H1 (cell line): ENCODE measurements at places on chromosomes 11 and 22.

DNA sequence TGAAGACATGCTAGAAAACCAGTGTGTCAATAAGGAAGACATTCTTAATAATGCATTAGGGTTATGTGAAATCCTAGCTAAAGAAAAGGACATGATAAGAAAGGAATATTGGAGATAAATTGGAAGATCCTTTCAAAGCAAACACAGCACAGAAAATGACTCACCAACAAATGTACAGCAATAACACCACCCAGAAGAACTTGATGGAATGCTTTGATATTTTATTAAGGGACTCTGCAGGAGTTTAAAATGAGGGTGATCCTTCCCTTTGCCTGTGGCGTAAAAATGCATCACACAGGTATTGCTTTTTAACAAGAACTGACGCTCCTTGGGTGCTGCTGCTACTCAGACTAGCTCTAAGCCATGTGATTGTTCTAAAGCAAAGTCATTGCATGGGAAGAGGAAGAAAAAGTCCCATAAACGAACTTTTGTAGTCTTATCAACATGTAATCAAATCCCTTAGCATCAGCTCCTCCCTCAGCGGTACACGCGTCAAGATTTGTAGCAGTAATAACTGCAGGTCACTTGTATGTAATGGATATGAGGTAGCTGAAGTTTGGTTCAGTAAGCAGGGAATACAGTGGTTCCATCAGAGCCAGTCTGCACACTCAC is 48.4 kb upstream of the EED start:
- no peak for DNase-seq

DNA sequence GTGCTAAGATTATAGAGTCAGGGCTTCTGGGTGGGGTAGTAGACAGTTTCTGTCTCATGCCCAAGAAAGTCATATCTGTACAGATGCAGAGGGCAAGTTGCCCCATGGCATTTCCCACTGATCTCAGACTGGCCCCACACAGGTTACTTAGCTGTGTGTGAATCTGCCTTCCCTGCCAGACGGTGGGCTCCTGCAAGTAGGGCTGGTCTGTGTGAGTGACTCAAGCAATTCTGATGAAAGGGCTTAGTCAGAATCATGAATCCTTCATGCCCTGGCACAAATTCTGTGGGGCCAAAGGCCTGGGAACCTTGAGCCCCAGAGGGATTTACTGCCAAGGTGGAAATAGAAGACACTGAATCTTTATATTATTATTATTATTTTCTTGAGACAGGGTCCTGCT is 30.4 kb downstream of the USH1C start:
- DNase-seq, result no peak

GRCh38 chr11:116388146-116388545 is 384.6 kb downstream of the BUD13 start:
- DNase-seq, result no peak

- DNase-seq, result no peak
Measured at GRCh38 chr11:80873310-80873999, 1432.6 kb upstream of the TENM4 start.

DNA sequence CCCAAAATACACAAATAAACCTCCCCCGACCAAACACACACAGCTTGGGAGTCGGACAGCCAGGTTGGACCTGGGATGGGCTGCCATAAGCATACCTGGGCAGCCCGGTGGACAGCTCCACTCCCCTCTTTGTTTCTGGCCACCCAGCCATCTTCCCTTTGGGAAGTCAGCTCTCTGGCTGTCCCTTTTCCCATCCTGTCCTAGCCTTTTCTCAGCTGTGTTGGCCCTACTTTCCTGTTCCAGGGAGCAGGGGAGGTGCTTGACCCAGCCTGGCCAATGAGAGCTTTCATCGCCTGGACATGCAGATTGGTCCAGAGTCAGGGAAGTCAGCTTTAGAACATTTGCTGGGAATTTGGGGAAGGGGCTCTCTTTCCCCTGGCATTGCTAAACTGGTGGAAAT is 68.7 kb upstream of the NECTIN1 start:
- no peak for DNase-seq

GRCh38 chr11:83241291-83241946 is 44.7 kb downstream of the CCDC90B start:
- DNase-seq, result peak; percentile 50

GRCh38 chr11:31301549-31302510 is 67.7 kb downstream of the DCDC1 start:
- no peak for DNase-seq

- DNase-seq, result no peak
Measured at GRCh38 chr11:11245453-11245852, 107.6 kb downstream of the CSNK2A3 start.

GRCh38 chr22:45150139-45150538 is 13.6 kb upstream of the NUP50 start:
- DNase-seq, result no peak

DNA sequence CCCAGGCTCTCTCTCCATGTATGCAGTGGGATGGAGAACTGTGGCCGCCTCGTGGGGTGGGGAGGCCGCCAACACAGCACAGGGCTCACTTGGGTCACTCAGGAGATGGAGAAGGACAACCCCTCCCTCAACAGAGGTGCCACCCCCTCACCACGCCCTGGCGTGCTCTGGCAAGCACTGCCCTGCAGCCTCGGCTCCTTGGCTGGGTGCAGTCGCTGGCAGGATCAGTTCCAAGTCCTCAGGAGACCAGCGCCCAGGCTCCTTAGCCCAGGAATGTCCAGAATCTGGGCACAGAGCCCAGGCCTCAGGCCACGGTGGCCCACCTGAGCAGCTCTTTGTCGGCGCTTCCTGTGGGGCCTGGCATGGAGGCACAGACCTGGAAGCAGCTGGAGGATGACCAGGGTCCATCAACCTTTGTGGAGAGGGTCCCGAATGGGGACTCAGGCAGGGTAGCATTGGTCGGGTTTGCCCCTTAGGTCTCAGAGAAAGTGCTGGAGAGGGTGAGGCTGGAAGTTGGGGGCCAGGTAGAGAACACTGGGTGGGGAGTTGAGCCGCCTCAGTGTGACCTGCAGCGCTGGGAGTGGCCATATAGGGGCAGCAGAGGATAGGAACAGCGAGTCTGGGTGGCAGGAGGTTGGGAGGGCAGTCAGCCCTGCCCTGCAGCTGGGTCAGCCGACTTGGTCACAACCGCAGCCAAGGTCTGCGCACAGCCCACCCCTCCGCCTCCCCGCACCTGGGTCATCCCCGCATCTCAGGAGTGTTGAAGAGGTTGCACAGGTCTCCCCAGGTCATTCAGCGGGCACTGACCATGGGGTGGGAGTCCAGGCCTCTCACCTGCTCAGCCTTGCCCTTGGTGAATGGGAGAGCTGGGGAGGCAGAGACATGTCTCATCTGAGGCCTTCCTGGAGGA is 8.2 kb downstream of the SUSD2 start:
- DNase-seq, result peak; percentile 91

GRCh38 chr11:130561441-130561881 is 113.0 kb downstream of the ADAMTS15 start:
- no peak for DNase-seq

DNA sequence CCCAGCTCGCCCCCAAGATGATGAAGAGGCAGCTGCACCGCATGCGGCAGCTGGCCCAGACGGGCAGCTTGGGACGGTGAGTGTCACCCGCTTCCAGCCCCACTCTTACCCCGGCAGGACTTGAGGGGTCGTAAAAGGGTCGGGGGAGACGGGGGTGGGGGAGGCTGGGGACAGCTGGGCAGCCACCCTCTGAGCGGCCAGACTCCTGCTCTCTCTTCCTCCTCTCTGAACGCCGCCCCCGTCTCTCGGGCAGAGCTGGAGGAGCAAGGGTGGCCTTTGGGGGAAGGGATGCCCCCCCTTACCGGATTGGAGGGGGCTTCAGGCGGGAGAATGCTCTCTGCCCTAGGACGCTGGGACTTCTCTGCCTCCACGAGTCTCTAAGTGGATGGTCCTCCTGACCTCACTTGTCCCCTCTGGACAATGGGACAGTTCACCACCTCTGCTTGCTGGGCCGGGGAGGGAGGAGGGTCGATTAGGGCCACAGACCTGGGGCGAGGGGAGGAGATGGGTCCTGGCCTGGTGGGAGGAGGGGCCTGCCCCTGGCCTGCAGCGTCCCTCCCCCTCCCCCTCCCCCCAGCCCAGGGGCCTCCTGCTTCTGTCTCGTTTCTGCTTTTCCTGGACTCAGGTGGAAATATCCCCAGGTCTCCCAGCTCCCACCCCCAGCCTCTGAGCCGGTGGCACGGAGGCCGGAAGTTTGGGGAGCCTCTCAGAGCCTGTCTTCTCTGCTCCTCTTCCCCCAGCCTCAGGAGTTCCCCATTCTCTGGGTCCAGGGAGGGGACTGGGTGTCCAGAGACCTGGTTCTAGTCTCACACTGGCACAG is 512 bp downstream of the SH3BP1 start:
- DNase-seq, result no peak

- DNase-seq, result peak; percentile 81
Measured at GRCh38 chr11:92226331-92227229, 2.0 kb downstream of the FAT3 start.

- DNase-seq, result no peak
Measured at GRCh38 chr11:113885897-113886296, 10.5 kb upstream of the USP28 start.

- DNase-seq, result no peak
Measured at GRCh38 chr22:46625843-46626349, 5.7 kb downstream of the GRAMD4 start.

- no peak for DNase-seq
Measured at GRCh38 chr11:104582431-104582830, 315.8 kb downstream of the CASP12 start.

- DNase-seq, result no peak
Measured at GRCh38 chr22:32411402-32411801, 645 bp downstream of the RTCB start.

- DNase-seq, result no peak
Measured at GRCh38 chr22:46240073-46240472, 10.0 kb downstream of the CDPF1 start.

- DNase-seq, result peak; percentile 48
Measured at GRCh38 chr22:50691521-50691920, 18.9 kb downstream of the SHANK3 start.

DNA sequence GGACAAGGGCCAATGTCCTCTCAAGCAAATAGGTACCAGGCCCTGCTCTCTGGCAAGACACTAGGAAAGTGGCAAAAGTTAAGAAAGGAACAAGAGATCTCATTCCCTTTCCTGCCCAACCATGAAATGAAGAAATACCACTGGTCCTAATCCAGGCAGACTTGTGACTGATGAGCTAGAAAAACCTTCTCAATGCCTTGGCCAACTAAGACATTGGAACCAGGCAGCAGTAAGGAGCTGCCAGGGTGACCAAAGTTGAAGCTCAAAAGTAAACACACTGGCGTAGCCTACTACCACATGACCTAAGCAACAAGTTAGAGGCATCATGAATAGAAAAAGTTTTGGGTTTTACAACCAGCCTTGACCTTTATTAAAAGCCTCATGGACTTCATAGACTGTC is 45.1 kb upstream of the CHST1 start:
- no peak for DNase-seq

GRCh38 chr11:104155375-104155774 is 8.6 kb downstream of the PDGFD start:
- DNase-seq, result no peak

DNA sequence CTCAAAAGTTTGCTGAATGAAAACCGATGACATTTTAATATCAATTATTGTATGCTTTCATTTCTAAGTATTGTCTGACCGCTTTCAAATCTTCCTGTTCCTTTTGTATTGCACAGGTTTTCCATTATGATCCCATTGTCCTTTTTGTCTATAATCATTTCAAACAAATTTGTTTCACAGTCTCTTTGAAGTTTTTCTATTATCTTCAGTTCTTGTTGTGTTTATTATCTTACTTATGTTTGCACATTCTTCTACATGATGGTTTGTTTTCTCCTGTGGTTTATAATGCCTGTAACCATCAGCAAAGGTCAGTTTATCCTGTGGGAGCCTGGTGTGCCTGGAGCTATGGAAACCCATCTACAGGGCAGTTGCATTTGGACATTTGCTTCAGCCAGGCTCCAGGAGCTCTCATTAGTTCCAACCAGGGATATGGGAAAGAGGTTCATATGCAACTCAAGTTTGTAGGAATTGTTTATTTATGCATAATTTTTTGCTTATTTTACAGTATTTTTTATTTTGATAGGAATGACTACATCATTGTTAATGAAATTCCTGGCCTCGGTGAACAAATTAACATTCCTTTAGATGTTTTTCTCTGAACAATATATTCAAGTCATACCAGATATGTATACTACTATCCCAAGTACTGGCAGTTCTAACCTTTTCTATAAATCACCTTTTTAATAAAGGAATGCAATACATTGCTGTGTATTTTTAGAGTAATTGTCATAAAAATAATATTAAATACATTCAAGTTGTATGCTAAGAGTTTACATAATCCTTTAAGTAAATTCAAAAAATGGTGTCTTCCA is 179.2 kb downstream of the SBF2 start:
- DNase-seq, result no peak

DNA sequence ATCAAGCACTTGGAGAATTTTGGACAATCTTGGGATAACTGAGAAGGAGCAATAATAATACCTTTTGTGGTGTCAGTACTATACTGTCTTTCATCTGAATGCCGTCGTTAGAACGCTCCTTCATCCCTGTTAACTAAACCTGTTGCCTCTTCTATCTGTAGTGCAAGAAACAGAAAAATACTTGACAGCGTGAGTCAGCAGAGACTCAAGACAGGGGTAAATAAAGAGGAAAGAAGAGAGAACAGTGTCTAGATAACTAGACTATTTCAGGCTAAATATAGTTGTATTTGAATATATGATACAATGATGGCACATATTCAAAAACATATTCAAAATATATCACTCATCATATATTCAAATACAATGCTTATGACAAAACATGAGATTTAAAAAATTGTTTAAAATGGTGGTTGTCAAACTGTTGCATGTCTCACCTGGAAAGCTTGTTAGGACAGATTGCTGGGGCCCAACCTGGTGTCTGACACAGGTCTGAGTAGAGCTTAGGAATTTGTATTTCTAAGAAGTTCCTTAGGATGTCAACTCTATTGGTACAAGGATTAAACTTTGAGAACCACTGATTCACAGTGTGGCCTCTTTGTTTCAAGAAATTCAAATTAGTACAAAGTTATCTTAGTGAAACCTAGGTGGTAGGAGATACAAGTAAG is 17.4 kb downstream of the OOSP4A start:
- no peak for DNase-seq

- DNase-seq, result no peak
Measured at GRCh38 chr11:118264569-118265465, 720 bp upstream of the MPZL2 start.

DNA sequence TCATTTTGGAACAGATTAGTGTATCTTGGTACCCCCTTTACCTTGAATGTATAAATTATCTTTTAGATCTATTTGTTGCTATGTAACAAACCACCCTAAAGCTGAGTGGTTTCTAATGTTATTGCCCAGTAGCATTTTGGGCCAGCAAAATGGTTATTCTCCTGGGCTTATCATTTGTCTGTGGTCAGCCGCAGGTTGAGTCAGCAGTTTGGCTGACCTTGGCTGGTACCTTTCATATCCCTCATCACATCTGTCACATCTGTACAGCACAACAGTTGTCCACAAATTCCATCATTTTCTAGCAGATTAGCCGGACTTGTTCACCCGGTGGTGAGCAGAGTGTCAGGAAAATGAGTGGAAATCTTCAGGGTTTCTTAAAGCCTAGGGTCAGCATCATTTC is 588.5 kb upstream of the ARHGAP42 start:
- DNase-seq, result no peak
